ENCODE measurements at places on chromosomes 5 and 9. TPM values are rescaled to one million over a fixed set of nuclear protein-coding genes. Genes with fewer than 3 reads are reported as not detected.

TMEM174 gene
- total RNA-seq: not detected

C5orf58 gene
- 0.15 TPM for total RNA-seq

CD14 gene
- total RNA-seq: 46.9 TPM

DAB2IP gene
- 56.0 TPM for total RNA-seq

CMYA5 gene
- total RNA-seq: 37.0 TPM

HTR1A gene
- not detected for total RNA-seq

PPWD1 gene
- total RNA-seq: 71.0 TPM

FGF10 gene
- total RNA-seq: 60.5 TPM

PCDHA3 gene
- total RNA-seq: 0.96 TPM

GDA gene
- not detected for total RNA-seq

PAIP1 gene
- total RNA-seq: 70.5 TPM

ANKRD20A1 gene
- 2.2 TPM for total RNA-seq

LCN15 gene
- total RNA-seq: not detected

SHB gene
- total RNA-seq: 3.8 TPM

ACTBL2 gene
- 1.2 TPM for total RNA-seq

C5orf46 gene
- total RNA-seq: 5.2 TPM

GCNT1 gene
- 16.5 TPM for total RNA-seq

NIPBL gene
- total RNA-seq: 112 TPM

FLT4 gene
- total RNA-seq: 35.7 TPM

ITK gene
- total RNA-seq: 4.4 TPM

GADD45G gene
- total RNA-seq: 13.0 TPM

SV2C gene
- 1.3 TPM for total RNA-seq

CCDC183 gene
- 5.6 TPM for total RNA-seq

RETREG1 gene
- 51.5 TPM for total RNA-seq

QRFP gene
- not detected for total RNA-seq

GABRB2 gene
- 10.7 TPM for total RNA-seq

ZNF366 gene
- total RNA-seq: 2.6 TPM

IFNK gene
- total RNA-seq: not detected

SAPCD2 gene
- total RNA-seq: 2.8 TPM

ANKRD31 gene
- total RNA-seq: 0.59 TPM

SPATA31C1 gene
- not detected for total RNA-seq

IL5 gene
- not detected for total RNA-seq

PCDHA2 gene
- 0.59 TPM for total RNA-seq

BASP1 gene
- 50.1 TPM for total RNA-seq

AIF1L gene
- 12.5 TPM for total RNA-seq

IL33 gene
- 12.4 TPM for total RNA-seq

PIGO gene
- total RNA-seq: 15.4 TPM

LCP2 gene
- total RNA-seq: 41.4 TPM

SCAI gene
- total RNA-seq: 12.9 TPM

LHX3 gene
- total RNA-seq: not detected

GALNT12 gene
- total RNA-seq: 6.6 TPM

SHOC1 gene
- total RNA-seq: not detected

ENTREP1 gene
- 3.0 TPM for total RNA-seq

SIGMAR1 gene
- total RNA-seq: 84.8 TPM

ASS1 gene
- total RNA-seq: 514 TPM

MCIDAS gene
- total RNA-seq: 0.73 TPM

NUDT12 gene
- total RNA-seq: 11.8 TPM

CARTPT gene
- not detected for total RNA-seq

CNOT6 gene
- 9.8 TPM for total RNA-seq

MLANA gene
- total RNA-seq: not detected

TMED7 gene
- 94.7 TPM for total RNA-seq

CTXN3 gene
- not detected for total RNA-seq

CCNO gene
- 0.32 TPM for total RNA-seq

GM2A gene
- total RNA-seq: 35.1 TPM

C6 gene
- total RNA-seq: 1.2 TPM

FBXO4 gene
- total RNA-seq: 34.7 TPM

All from breast epithelium (tissue), 4 donors.